ENCODE measurements at places on chromosomes 3 and 15.

- no peaks in the 10 kb centered on the region for H3K4me1 ChIP-seq
- H3K36me3 ChIP-seq: no peaks in the 10 kb centered on the region
- no peak overlapping the region for H3K27ac ChIP-seq
- H3K27me3 ChIP-seq: no peaks in the 10 kb centered on the region
- DNase-seq: no peak
- no peak overlapping the region for H3K4me3 ChIP-seq
Measured at GRCh38 chr3:159045279-159045885, 243.5 kb downstream of the MFSD1 start.

DNA sequence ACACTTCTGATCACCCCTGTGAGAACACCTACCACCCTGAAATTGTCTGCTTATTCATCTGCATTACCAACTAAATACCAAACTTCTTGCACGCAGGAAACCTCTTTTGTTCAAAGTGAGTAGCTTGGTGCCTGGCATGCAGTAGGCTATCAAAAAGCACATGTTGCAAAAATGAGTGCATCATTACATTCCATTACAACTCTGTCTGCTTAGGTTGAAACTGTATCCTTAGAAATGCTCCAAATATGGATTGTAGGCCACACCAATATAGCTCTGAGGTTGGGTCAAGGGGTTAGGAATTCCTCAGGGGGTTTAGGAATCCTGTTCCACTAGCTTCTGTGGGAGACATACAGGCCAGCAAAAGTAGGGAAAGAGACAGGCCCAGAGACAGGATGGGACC, 107.2 kb downstream of the THRB start:
- H3K27ac ChIP-seq: no peak overlapping the region
- peaks cover 8% of the 10 kb centered on the region for H3K4me1 ChIP-seq
- no peaks in the 10 kb centered on the region for H3K36me3 ChIP-seq
- H3K4me3 ChIP-seq: no peak overlapping the region
- DNase-seq: no peak

- no peaks in the 10 kb centered on the region for H3K4me1 ChIP-seq
- DNase-seq: no peak
- no peaks in the 10 kb centered on the region for H3K27me3 ChIP-seq
- H3K27ac ChIP-seq: no peak overlapping the region
Measured at GRCh38 chr3:158165141-158165655, 55.3 kb downstream of the RSRC1 start.

DNA sequence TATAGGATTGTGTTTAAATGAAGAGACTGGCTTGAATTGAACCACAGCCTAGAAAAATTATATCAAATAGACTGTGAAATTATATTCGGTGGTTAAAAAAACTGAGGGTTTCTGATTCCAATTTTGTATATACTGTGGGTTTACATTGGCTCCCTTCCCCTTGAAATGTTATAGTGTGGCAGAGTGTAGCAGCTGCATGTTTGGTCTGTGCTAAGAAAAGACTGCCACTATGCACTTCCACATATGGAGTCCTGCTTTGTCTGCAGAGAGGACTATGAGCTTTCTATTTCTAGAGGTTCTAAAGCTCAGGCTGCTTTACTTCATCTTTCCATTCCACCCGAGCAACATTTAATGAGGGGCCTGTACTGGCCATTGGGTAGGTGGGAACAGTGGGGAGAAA, 112.3 kb downstream of the P3H2 start:
- no peaks in the 10 kb centered on the region for H3K27me3 ChIP-seq
- H3K27ac ChIP-seq: no peak overlapping the region

DNA sequence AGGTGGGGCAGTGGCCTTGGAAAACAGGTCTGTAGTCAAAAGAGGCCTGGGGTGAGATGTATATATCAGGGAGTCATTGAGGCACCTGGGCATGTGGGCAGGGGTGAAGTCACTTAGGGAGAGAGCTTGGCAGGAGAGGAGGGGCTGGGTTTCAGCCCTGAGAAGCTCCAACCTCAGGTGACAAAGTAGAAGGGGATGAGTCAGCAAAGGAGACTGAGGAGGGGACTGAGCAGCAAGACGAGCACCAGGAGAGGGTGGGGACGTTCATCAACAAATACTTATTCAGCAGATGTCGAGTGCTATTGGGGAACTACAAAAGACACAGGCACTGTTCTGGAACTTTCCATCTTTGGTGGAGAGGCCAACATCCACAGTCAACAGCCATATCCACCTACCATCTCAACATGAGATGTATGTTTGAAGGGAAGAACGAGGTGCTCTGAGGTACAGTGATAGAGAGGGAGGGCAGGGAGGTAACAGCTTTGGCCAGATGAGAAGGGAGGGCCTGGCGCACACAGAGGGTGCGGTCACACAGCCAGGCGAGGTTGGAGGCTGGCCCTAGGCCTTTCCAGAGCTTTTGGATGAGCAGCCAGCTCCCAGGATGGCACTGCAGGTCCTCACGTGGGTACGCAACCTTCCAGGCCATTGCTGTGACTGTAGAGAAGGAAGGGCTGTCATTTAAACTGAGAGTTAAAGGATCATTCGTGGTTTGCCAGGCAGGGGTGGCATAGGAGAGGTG, 45.7 kb downstream of the GLDN start:
- no peaks in the 10 kb centered on the region for H3K36me3 ChIP-seq
- DNase-seq: no peak
- H3K27ac ChIP-seq: no peak overlapping the region
- H3K4me1 ChIP-seq: no peaks in the 10 kb centered on the region

All from heart right ventricle (tissue), 16 donors.